ENCODE measurements at places on chromosomes 13 and 19.
A peak's percentile ranks its signal among the peaks of the same experiment; 100 is the strongest.

GRCh38 chr19:28929006-28929405 lies 283.9 kb downstream of the UQCRFS1 start:
- no peak for DNase-seq

GRCh38 chr19:13840305-13841085 lies 36.4 kb upstream of the NANOS3 start:
- no peak for DNase-seq

DNA sequence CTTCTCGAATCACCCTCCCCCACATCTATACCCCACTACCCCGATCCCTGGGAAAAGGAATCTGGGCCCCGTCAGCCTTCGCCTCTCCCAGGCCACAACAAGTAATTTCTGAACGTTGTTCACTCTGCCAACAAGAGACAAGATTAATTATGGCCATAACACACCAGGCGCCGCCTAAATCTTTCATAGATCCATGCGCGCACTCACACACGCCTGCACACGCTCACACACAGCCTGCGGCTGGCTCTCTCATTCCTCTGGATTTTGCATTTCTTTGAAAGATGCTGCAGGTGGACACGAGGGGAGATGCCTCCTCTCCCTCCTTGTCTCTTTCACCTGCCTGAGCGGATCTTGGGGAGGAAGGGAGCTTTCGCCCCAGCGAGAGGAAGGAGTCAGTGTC lies 17.1 kb downstream of the ZNRF4 start:
- no peak for DNase-seq

GRCh38 chr13:60689076-60689475 lies 292.1 kb downstream of the TDRD3 start:
- no peak for DNase-seq

- DNase-seq: peak; percentile 69
These were observed 10.1 kb upstream of the SLC25A42 start for GRCh38 chr19:19053508-19054314.

- no peak for DNase-seq
These were observed 45.8 kb downstream of the RFX2 start for GRCh38 chr19:6064336-6065073.

- no peak for DNase-seq
These were observed 221.1 kb downstream of the ITGBL1 start for GRCh38 chr13:101673360-101674105.

DNA sequence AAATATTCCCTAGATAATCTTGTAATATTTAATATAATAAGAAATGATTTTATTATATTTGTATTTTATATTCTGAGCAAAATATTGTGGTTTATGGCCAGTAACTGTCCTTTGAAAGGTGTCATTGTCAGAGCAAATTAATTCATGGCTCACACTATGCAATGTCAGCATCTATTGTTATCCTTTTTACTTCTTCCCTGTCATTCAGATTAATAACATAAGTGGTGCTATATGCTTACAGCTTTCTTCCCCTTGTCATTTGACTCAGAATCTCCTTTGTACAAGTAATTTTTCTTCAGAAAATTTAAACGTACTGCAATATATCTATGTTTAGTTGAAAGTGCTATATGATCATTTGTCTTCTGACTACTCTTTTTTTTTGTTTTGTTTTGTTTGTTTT lies 1738.2 kb upstream of the MIR17HG start:
- no peak for DNase-seq

- peak; percentile 45 for DNase-seq
These were observed 9.0 kb downstream of the BLOC1S3 start for GRCh38 chr19:45187421-45188100.

DNA sequence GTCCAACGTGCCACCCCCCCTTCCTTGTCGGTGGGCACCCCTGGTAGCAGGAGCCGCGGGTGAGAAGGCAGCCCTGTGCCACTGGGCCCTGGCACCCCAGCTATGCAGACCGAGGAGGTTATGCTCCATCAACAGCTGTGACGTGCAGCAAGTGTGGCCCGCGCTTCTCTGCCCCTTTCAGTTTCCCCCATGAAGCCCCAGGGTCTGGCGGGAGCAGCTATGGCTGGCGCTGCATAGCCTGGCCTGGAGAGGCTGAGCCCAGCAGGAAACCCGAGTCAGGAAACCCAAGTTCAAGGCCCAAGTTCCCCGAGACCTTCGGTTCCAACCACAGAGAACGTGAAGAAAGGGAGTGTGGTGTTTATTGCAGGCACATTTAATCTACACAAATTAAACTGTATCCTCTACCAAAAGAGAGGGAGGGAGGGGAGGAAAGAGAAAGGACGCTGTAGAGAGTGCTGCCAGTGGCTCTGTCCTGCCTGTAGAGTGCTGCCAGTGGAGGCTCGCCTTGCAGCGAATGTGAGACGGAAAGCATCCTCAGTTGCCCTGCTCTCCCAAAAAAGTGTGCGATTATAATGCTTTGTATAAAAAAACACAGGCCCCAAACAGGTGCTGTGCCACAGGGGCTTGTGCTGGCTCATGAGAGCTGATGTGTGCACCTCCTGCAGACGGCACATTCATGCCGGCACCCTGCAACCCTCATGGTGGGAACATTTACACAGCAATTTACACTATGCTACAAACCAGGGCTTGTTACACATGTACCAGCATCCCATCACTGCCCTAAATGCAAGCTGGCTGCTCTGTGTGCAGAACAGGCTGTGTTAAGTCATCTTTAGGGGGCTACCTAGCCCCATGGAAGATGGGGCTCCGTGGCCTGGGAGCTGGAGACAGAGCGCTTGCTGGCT lies 16.3 kb downstream of the POP4 start:
- DNase-seq: no peak

GRCh38 chr19:6465006-6465405 lies 935 bp downstream of the CRB3 start:
- no peak for DNase-seq

DNA sequence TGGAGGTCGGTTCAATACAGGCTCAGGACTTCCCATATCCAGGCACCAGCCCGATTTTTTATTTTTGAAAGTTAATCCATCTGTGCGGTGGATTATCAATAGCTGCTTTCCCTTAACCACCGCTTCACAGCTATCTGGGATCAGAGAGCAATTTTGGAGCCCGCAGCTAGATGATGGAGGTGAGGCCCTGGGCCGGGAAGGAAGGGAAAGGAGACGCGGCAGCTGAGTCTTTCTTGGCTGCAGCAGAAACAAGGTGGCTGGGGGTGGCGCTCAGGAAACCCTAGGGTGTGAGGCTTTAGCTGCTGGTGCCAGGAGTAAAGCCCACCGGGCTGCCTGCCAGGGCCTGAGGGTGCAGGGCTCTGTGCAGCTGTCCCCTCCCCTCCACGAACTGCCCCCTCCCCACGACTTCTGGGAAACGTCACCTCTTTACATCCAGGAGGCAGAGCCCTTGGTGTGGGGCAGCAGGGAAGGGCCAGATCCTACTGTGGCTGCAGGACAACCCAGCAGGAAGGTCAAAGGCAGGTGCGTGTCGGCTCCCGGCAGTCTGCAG lies 307.0 kb downstream of the ZNF536 start:
- no peak for DNase-seq

DNA sequence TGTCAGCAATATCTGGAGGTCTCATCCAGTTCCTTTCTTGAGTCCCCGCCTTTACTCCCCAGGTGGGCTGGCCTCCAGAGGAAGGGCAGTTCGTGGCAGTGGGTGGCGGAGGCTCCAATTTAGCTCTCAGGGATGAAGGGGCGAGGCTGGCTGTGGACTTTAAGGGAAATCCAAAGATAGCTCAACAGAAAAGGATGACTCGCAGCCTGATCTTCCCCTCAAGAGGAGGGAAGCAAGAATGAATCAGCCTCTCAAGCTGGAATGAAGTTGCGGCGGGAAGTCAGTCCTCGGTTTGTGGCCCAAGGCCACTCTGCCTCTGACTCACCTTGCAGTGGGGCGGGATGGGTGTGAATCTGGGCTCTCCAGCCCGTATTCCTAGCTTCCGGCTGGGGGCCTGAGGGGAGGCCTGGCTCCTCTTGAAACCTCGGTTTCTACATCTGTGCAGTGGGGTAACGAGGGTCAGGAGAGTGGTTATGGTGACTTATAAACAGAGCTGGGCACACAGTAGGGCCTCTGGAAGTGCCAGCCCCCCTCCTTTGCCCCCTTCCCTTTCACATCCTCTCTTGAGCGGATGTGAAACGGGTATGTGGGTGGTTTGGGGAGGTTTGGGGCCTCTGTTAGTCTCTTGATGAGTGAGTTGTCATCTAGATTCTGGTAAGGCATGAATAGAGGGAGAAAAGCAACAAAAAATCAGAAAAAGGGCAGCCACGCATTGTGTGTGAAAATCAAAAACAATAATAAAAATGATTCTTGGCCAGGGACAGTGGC lies 10.5 kb upstream of the SMG9 start:
- DNase-seq: no peak

GRCh38 chr13:110393761-110394160 lies 86.7 kb downstream of the COL4A2 start:
- no peak for DNase-seq

DNA sequence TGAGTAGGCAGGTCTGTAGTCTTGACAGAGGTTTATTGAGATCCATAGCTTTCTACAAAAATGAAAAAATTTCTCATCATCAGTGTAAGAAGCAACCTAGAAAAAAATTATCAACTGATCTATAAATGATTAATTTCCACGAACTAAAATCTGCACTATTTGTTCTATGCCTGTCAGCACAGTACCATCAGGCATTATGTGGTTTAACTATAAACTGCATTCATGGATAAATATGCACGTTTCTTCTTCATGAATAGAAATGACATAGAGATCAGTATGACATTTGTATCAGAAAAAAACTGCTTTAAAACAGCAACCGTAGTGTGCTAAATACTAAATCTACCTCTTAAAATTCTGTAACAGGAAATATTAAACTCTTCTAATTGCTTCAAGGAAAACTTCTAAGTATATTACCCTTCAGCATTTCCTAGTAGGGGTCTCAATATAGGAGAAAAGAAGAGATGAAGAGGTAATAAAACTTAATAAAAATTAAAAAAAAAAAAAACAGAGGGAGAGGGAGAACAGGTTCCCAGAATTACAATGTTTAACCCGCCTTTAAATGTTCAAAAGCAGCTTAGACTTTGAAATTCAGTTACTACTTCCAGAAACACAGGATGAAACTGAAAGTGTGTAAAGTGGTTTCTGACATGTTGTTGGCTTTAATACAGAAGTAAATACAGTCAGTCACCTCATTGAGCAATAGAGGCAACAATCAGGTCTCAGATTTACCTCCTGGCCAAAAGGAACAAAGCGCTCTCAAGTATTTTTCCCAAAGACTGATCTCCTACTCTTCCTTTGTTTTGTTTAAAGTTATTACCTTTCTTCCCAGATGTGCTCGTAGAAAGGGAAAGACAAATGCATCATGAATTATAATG lies 144.4 kb downstream of the DIAPH3 start:
- DNase-seq: no peak

GRCh38 chr19:38836159-38836982 lies 4.8 kb upstream of the ECH1 start:
- DNase-seq: no peak

- peak; percentile 46 for DNase-seq
These were observed 8.1 kb downstream of the ATG4D start for GRCh38 chr19:10551698-10552301.

Measured in NCI-H524 (cell line).